ENCODE measurements at places on chromosomes 1 and 21.

DNA sequence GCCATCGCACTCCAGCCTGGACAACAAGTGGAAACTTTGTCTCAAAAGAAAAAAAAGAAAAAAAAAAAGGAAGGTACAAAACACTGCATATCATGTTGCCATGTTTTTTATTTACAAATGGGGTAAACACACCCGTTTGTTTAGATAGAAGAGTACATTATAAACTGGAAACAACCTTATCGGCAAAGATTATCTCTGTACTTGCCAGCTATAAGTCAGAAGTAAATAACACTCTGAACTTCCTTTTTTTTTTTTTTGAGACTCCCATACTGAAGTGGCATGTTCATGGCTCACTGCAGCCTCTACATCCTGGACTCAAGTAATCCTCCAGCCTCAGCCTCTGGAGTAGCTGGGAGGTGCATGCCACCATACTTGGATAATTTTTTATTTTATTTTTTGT, 21.9 kb downstream of the USP48 start:
- DNase-seq: no peak

- no peak for DNase-seq
These were observed 190.3 kb downstream of the VPS13D start for GRCh38 chr1:12420171-12420570.

GRCh38 chr1:164905869-164906268, 346.9 kb downstream of the PBX1 start:
- no peak for DNase-seq

GRCh38 chr1:27135541-27136235, 19.2 kb downstream of the SLC9A1 start:
- DNase-seq: no peak

GRCh38 chr1:22228505-22228911, 85.6 kb upstream of the WNT4 start:
- DNase-seq: no peak

DNA sequence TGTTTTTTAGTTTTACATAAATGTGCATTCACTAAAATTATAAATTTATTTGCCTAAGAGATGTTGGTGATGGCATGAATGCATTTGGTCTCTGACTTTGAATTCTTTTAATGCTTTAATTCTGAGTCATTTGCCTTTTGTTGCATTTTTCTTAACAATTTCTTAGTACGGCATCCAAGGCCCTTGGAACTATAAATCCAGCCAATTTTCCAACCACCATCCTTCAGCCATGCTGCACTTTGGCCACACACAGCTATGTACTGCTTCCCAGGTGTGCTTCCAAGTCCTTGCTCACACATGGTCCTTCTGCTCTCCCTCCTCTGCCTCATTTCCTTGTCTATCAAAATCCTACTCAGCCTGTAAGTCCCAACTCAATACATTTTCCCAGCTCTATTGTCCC, 161.0 kb downstream of the DHRS3 start:
- no peak for DNase-seq

DNA sequence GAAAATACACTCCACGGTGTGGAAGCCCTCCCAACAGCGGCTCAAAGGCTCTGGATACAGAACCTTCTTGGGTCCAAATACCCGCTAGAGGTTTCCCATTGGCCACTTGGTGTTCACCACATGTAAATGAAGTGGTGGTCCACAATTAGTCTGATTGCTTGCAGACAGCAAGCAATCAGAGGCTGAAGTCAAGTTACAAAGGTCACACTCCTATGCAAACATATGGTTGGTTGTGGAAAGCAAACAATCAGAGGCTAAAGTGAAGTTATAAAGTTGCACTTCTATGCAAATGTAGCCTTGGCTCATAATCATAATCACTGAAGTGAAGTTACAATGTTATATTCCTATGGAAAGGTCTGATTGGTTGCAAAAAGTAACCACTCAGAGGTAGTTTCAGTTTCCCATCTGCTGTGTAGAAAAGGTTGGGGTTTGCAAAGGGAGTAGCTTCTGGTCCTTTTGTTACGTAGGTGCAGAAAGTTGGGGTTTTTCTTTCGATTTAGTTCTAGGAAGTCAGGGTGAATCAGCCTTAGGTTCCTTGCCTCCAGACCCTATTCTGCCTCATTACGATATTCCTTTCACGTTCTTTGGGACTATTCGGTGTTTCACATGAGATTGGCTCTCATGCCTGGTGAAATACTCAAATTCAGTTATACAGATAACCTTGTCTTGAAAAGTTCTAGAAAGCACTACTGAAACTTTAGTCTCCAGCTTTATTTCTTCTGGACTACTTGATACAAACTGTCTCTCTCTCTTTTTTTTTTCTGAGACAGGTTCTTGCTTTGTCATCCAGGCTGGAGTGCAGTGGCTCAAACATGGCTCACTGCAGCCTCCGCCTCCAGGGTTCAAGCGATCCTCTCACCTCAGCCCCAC, 36.7 kb upstream of the MTF2 start:
- peak; percentile 18 for DNase-seq

DNA sequence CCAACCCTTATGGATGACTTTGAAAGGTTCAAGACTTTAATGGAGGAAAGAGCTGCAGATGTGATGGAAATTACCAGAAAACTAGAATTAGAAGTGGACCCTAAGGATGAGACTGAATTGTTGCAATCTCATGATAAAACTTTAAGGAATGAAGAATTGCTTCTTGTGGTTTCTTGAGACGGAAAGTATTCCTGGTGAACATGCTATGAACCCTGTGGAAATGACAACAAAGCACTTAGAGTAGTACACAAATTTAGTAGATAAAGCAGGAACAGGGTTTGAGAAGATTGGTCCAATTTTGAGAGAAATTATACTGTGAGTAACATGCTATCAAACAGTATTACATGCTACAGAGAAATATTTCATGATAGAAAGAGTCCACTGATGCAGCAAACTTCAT, 215.4 kb downstream of the OMA1 start:
- DNase-seq: no peak
